ENCODE measurements at places on chromosomes 1 and 21. TPM values are rescaled to one million over a fixed set of nuclear protein-coding genes. Genes with fewer than 3 reads are reported as not detected.

WDTC1 gene
- 32.2 TPM for total RNA-seq

HOOK1 gene
- total RNA-seq: 7.7 TPM

FCRL4 gene
- not detected for total RNA-seq

RIMKLA gene
- total RNA-seq: 0.44 TPM

MCOLN3 gene
- 3.1 TPM for total RNA-seq

VANGL1 gene
- total RNA-seq: 16.4 TPM

STPG1 gene
- total RNA-seq: 10.0 TPM

ATXN7L2 gene
- total RNA-seq: 14.0 TPM

RHBG gene
- total RNA-seq: not detected

ERG gene
- total RNA-seq: not detected

CYP4X1 gene
- total RNA-seq: not detected

DNASE2B gene
- total RNA-seq: not detected

SYDE2 gene
- total RNA-seq: 1.6 TPM

SPRR2B gene
- not detected for total RNA-seq

PLXNA2 gene
- 1.2 TPM for total RNA-seq

DNAJC28 gene
- 0.58 TPM for total RNA-seq

CLK2 gene
- 100.0 TPM for total RNA-seq

BRINP2 gene
- total RNA-seq: not detected

GJA4 gene
- total RNA-seq: not detected

CSF3R gene
- total RNA-seq: 0.29 TPM

APCS gene
- total RNA-seq: not detected

NID1 gene
- 0.08 TPM for total RNA-seq

OR2L3 gene
- total RNA-seq: not detected

RWDD3 gene
- 12.9 TPM for total RNA-seq

SPRR2E gene
- not detected for total RNA-seq

VWA5B1 gene
- 0.15 TPM for total RNA-seq

GJC2 gene
- total RNA-seq: 0.40 TPM

OR2L5 gene
- total RNA-seq: 0.08 TPM

ZNF593OS gene
- not detected for total RNA-seq

FAM110D gene
- not detected for total RNA-seq

NCF2 gene
- 15.3 TPM for total RNA-seq

NR1I3 gene
- not detected for total RNA-seq

HSPG2 gene
- total RNA-seq: 2.3 TPM

CITED4 gene
- 6.8 TPM for total RNA-seq

LDLRAD2 gene
- total RNA-seq: not detected

CFHR1 gene
- total RNA-seq: not detected
